Stimulated activated CD8-positive, alpha-beta memory T cell treated with anti-CD3 and anti-CD28 coated beads, Interleukin-15, amount 100 ng/mL, for 24 hours (primary cell): ENCODE measurements at places on chromosomes 7 and 10.

- no peak for DNase-seq
Measured at GRCh38 chr7:116706668-116707126, 34.7 kb downstream of the MET start.

GRCh38 chr7:29209745-29210144 is 15.2 kb downstream of the CHN2 start:
- no peak for DNase-seq

DNA sequence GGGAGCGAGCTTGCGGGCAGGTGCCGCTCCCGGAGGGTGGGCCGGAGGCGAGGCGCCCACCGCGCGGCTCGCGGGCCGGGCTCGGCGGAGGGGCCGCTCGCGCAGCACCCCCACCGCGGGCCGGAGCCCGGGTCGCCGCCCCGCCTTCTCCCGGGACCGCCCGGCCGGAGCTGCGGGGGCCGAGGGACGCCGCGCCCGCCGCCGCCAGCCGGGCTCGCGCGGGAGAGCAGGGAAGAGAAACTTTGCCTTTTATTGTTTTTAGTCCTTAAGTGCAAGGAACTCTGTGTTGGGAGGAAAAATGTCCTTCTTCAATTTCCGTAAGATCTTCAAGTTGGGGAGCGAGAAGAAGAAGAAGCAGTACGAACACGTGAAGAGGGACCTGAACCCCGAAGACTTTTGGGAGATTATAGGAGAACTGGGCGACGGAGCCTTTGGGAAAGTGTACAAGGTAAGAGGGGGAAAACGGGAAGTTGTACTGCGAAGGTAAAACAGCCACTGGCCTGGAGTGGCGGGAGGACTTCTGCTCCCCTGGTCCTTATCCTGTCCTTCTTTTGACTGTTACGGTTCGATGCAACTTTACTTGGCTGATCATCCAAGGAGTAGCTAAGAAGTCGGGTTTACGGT is 620 bp downstream of the SLK start:
- DNase-seq = no peak

- no peak for DNase-seq
Measured at GRCh38 chr10:23918839-23919238, 290.1 kb upstream of the KIAA1217 start.

- DNase-seq = no peak
Measured at GRCh38 chr7:39761449-39761848, 138.1 kb downstream of the RALA start.

- DNase-seq = no peak
Measured at GRCh38 chr7:89761173-89761572, 393.1 kb upstream of the STEAP1 start.

- DNase-seq = no peak
Measured at GRCh38 chr10:17181751-17182150, 19.7 kb downstream of the TRDMT1 start.
